ENCODE measurements at places on chromosomes 7 and 10.

DNA sequence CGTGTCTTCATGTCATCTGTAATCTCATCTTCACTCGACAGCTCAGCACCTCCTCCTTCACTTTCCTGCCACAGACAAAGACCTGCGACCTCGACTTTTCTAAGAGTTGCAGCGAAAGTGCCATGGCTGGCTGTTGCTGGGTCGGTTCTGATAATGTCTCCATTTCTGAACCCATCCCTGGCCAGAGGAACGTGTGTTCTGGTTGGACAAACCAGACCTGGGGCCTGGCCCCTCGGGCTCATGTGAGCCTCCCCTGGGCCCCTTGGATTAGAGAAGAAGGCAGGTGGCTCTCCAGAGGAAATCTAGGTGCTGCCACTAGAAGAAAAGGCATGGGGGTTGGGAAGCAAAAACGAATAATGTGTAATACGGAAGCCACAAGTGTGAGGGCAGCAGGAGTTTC lies 273.7 kb downstream of the GLRX3 start:
- no peak for DNase-seq

DNA sequence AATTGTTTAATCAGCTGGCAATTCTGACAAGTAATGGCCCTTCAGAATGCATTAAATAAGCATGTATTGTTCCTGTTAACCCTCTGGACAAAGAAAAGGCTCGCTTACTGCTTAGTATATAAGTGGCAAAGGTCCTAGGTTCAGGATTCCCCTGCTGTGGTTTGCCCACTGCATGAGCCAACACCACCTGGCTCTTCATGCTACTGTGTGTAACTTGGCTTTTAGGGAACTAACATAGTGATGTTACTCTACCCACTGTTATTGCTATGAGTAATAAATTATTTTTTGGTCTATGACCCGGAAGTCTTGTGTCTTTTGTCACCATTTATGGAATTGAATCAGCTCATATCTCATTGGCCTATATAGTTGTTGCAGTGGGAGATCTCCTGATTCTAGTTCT lies 791.7 kb upstream of the PHF14 start:
- no peak for DNase-seq

DNA sequence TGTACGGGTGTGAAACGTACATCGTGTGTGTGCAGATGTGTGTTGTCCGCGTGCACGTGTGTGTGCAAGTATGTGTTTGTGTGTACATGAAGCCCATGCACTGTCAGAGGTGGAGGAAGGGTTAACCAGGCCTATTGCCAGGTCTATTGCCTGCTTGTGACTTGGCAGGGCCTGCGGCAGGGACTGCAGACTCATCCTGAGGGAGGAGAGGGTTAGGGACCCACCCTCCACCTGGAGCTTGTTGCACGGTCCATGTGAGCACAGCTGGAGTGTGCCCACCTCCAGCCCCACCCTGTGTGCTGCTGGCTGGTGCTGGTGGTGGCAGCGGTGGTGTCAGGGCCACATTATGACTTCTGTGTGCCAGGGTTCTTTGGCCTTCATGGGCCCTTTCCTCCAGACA lies 7.1 kb upstream of the AQP1 start:
- no peak for DNase-seq

GRCh38 chr10:132973903-132974241 lies 31.5 kb upstream of the CFAP46 start:
- DNase-seq = no peak

DNA sequence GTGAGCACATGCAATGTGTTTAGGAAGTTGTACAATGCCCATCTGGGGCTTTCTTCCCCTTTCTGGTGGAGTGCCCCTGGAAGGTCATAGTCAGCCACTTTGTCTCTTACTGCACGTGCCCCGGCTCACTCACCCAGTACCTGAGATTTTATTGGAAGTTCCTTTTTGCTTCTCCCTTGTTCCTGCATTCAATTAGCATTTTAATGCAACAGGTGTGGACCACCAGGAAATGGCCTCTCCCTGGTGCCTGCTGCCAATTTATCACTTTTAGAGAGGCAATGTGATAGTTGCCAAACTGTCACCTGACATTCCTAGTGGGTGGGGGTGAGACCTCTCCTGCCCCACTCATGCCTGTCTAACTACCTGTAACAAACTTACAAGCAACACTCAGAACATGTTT lies 293.4 kb upstream of the DKK1 start:
- no peak for DNase-seq

DNA sequence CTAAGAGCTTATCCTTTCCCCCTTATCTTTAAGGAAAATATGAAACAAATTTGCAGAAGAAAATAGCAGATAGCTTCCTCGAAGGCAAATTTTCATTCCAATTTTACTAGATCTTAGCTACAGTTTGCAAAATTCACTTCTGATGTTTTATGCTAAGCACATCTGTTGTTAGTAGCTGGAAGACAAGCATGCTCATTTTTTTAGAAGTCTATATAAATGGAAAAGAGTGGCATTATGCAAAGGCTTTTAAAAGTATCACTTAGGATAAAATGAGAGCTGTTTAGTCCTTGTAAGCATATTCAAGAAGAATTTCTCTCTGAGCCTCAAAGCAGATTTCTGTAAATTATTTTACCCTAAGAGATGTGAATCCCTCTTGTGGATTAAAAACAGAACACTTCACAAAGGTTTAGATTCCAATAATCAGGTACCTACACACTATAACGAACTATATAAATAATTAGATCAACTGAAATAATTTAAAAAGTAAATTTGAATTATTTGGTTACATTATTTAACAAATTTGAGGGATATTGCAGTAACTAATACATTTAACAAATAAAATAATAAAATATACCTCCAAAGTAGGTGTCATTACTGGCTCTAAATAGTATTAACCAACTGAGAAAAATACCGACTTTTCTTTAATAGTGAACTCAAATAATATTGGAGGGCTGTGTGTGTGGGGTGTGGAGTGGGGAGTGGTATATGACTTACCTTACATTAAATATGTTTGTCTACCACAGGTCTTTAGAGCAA lies 307.1 kb downstream of the SEMA3D start:
- DNase-seq = no peak

GRCh38 chr7:73976761-73977618 lies 51.0 kb upstream of the ELN start:
- peak; percentile 7 for DNase-seq

DNA sequence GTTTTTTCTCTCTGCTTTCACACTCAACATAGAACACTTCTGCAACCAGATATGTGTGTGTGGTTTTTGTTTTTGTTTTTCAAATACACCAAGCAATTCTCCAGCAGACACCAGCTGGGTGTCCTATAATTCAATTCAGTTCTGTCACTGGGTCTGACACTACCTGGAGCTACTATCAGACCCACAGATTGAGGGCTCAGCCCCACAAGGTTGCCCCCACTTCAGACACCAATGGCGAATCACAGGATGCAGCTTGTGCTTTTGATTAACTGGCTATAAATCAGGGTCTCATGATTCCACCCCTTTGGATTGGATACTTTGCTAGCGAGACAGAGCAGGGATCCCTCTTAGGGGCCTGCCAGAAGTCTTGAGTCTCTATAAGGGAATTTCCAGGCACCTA lies 462.2 kb upstream of the NRP1 start:
- DNase-seq = no peak

GRCh38 chr7:39432368-39432767 lies 133.8 kb upstream of the YAE1 start:
- DNase-seq = no peak

GRCh38 chr7:142352543-142352942 lies 94.7 kb upstream of the PRSS58 start:
- no peak for DNase-seq

DNA sequence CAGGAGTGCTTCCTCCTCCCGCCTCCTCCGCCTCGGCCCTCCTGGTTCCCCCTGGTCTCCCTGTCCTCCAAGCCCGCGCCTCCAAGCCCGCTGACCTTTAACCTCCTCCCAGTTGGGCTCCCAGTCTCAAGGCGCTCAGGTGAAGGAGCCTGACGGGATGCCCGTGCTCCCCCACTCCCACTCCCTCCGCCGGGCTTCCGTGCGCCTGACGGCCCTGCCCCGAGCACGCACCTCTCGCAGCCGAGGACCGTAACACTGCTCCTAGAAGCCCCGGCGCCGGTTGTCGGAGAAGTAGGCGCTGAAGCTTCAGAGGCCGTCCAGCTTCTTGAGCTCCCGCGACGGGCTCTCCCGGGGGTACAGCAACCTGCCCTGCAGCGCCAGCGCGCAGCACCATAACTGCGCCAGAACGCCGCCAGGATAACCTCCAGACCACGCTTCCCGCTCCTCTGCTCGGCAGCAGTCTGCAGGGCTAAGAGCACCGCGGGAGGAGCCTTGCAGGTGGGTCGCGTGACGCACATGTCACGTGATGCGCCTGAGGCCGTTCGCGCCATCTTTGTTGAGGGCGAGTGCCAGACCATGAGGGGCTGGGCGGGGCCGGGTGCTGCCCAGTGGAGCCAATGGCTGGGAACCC lies 71.0 kb upstream of the ZNF479 start:
- peak; percentile 3 for DNase-seq

- no peak for DNase-seq
Observed at GRCh38 chr7:127119517-127119916, 133.2 kb downstream of the GRM8 start.

DNA sequence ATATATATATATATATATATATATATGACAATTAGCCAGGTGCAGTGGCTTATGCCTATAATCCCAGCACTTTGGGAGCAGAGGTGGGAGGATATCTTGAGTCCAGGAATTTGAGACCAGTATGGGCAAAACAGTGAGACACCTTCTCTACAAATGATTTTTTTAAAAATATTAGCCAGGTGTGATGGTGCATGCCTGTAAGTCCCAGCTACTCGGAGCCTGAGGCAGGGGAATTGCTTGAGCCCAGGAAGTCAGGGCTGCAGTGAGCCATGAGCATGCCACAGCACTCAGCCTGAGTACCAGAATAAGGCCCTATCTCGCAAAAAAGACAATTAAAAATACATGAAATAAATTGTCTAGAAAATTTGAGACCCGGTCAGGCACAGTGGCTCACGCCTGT lies 47.2 kb upstream of the MSRB2 start:
- no peak for DNase-seq

GRCh38 chr7:127608446-127608845 lies 9.5 kb downstream of the PAX4 start:
- DNase-seq = no peak

DNA sequence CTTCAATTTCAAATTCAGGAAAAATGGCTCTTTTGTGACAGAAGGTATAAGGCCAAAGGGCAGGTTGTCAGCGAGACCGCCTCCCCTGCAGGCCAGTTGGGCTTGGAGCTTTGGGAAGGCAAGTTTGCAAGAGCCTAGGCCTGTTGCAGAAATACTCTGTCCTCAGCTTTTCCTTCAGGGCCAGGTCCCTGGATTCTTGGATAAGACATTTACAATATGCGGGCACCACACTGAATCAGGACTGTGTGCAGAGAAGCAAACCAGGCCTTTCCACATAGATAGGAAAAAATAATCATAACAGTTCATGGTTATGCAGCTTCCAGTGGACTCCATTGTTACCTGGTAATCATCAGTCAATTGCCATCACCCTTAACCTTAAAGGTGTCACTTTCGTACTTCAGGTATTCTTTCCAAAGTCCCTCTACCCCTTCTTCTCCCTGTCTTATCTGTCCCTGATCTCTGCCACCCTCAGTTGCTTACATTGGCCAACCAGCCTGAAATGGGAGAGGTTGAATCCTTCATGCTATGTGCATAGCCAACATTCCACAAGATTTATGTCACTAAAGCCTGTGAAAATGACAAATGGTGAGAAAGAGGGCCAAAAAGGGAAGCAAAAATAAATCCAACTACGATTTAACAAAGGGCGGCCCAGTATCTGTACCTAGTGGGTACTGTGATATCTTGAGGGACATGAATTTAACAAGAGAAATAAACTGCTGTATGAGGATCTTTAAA lies 304.5 kb upstream of the NFE2L3 start:
- no peak for DNase-seq

DNA sequence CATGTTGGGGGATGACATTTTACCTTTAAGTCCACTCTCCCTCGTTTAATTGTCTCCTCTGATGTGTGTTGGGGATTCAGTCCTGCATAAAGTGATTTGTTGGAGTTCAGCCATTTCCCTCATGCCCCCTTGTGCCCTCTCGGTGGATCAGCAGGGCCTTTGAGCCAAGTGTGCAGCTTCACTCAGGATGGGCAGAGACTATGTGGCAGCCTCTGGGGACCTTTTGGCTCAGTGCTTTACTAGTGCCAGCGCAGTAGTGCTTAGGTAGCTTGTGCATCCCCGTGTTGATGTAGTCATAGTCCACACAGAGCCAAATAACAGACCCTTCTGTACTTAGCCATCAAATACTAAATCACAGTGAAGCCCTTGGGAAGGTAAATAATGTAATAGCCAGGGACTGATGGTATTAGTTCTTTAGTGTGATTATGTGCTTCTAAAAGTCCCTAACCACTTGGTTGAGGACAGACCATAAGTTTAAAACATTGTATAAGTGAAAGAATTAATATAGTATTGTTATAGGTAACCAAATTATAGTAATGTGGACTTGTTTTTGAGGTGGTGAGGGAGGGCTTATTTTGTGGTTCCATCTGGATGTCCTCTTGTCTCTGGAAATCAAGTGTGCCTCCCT lies 11.4 kb downstream of the BUB3 start:
- DNase-seq = no peak

- no peak for DNase-seq
Observed at GRCh38 chr7:51685794-51686193, 369.2 kb upstream of the COBL start.

GRCh38 chr7:90605055-90605454 lies 8.9 kb downstream of the CDK14 start:
- DNase-seq = no peak

GRCh38 chr10:132804785-132805426 lies 19.0 kb upstream of the NKX6-2 start:
- no peak for DNase-seq

DNA sequence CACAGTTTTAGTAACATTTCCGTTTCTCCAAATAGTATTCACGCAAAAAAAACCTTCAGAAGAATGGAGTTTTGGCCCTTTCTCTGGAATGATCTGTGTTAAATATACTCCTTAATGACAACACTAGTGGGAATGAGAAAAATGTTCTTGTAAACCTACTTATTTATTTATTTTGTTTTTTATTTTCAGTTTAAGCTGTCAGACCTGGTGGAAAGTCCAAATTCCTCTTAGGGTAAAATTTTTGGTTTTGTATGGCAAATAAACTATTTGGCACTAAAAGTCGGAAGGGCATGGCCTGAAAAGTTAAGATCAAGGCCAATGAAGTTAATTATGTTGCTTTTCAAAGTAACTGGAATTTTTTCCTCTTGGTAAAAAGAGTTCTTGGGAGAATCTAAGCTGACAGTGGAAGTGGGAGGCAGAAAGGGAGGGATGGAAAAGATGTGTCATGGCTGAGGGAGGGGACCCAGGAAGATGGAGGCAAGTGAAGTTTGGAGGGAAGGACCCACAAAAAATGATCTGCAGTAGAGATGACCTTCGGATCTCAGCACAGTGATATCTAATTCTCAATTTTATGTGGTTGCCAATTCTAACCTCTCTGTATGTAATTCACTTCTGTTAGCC lies 33.5 kb upstream of the VPS41 start:
- DNase-seq = no peak

DNA sequence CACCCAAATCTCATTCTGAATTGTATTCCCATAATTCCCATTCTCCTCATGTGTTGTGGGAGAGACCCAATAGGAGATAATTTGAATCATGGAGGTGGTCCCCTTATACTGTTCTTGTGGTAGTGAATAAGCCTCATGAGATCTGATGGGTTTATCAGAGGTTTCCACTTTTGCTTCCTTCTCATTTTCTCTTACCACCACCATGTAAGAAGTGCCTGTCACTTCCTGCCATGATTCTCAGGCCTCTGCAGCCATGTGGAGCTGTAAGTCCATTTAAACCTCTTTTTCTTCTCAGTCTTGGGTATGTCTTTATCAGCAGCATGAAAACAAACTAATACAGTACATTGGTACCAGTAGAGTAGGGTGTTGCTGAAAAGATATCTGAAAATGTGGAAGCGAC lies 98.2 kb upstream of the ASAH2 start:
- DNase-seq = no peak

GRCh38 chr10:86310702-86311101 lies 55.9 kb downstream of the GRID1 start:
- DNase-seq = no peak

Data from activated B cell treated with CpG ODN at 0.5 μM for 24 hours (primary cell).